ENCODE measurements at places on chromosomes 2 and 18.

- no peak for DNase-seq
These were observed 103.3 kb upstream of the SLC38A11 start for GRCh38 chr2:165058476-165059265.

DNA sequence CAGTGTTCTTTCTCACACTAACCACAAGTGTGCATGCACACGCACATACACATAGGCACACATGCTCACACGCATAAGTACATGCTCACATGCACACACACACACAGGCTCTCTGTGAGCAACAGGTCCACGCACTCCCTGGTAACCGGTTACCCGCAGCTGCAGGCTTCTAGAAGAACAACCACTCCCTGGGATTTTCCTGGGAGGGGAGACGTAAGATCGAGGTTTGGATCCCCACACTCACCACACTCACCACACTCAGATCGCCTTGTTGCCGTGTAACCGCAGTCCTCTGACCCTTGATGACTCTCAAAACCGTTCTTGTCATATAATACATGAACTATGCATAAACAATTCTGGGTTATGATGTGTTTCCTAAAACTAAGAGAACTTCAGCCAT, 42.2 kb downstream of the TTC32 start:
- no peak for DNase-seq

- no peak for DNase-seq
These were observed 144.3 kb upstream of the BOD1L2 start for GRCh38 chr18:57002627-57003026.

DNA sequence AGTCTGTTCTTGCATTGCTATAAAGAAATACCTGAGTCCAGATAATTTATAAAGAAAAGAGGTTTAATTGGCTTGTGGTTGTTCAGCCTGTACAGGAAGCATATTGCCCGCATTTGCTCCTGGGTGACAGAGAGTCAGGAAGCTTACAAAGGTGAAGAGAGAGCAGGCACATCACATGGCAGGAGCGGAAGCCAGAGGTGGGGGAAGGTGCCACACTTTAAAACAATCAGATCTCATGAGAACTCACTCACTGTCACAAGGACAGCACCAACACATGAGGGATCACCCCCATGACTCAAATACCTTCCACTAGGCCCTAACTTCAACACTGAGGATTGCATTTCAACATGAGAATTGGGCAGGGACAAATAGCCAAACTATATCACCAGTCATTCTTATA, 124.8 kb upstream of the COL5A2 start:
- no peak for DNase-seq

DNA sequence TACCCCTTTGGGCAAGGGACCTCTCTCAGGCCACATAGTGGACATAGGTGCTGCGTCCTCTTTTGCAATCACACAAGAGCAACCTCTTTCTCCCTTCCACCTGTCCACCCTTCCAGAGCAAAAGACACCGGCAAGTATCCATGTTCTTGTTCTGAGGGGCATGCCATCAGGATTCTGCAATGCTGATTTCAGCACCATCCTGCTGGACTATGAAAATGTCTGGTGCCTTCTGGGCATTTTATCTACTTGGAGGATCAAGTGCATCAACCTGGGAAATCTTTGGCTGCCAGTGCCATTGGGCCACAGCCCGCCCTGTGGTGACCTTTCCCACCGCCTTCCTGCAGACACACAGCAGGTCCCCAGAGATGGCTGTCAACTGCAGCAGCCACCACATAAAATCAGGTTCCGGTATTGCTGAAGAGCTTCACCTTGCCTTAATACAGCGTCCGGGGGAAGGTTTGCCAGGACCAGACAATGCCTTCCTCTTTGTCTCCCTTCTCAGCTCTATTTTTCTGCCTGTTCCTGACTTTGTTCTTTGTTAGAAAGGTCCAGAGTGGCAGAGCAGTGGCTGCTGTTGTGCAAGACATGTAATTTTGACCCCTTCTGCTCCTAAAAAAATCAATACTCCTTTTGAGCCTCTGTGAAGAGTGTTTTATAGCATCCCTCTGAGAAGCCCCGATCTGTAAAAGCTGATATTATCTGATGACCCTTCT, 18.5 kb upstream of the BOD1L2 start:
- DNase-seq: no peak
